ENCODE measurements at places on chromosomes 13 and 19. TPM values are rescaled to one million over a fixed set of nuclear protein-coding genes. Genes with fewer than 3 reads are reported as not detected.

Gene CXCL17
- not detected for total RNA-seq

GRCh38 chr13:70107125-70107497 lies 515 bp upstream of the ATXN8OS start:
- H3K27ac ChIP-seq, result no peak overlapping the region
- no peaks in the 10 kb centered on the region for H3K36me3 ChIP-seq
- H3K27me3 ChIP-seq, result peaks cover 69% of the 10 kb centered on the region
- H3K4me3 ChIP-seq, result peak overlapping the region; percentile 54
- no peaks in the 10 kb centered on the region for H3K4me1 ChIP-seq
- DNase-seq, result no peak

Gene ANGPTL8
- 0.25 TPM for total RNA-seq

Gene OR10H3
- not detected for total RNA-seq

GRCh38 chr19:33639035-33639681 lies 17.4 kb downstream of the CHST8 start:
- no peak for DNase-seq
- H3K27ac ChIP-seq, result no peak overlapping the region
- H3K4me1 ChIP-seq, result peaks cover 18% of the 10 kb centered on the region

- peaks cover 40% of the 10 kb centered on the region for H3K36me3 ChIP-seq
- H3K27ac ChIP-seq, result no peak overlapping the region
- H3K4me3 ChIP-seq, result no peak overlapping the region
- DNase-seq, result no peak
These were observed 41.6 kb downstream of the IFT88 start for GRCh38 chr13:20608438-20609020.

DNA sequence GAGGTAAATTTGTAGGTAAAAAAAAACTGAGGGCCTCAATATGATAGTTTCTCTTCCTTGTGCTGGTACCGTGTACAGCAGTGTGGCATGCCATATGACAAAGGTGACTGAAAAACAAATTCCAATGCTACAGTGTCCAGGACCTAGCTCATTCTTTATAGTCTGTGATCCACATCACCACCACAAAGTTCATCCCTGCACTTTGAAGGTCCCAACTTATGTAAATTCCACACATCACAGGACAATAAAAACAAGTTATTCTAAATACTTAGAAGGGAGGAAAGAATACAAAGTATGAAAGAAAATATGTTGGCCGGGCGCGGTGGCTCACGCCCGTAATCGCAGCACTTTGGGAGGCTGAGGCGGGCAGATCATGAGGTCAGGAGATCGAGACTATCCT lies 314.6 kb upstream of the SGCG start:
- no peaks in the 10 kb centered on the region for H3K4me1 ChIP-seq
- DNase-seq, result no peak
